ENCODE measurements at places on chromosomes 1 and 21.
A peak's percentile ranks its signal among the peaks of the same experiment; 100 is the strongest.

DNA sequence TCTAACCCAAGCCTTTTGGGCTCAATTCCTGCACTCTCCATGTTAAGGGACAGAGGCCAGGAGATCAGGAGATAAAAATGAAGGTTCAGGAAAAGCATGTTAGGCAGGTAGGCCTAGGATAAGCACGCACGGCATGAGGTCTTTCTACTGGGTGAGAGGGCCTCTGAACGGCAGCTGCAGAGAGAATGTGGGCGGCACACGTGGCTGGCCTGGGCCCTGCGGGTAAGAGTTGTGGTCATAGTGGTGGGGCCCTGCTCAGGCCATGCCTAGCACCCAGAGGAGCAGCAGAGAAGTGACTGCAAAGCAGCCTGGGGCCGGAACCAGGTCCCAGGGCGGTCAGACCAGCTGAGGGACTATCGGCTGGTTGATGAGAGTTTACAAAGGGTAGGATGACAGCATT is 7.5 kb upstream of the FOXO6 start:
- DNase-seq, result no peak

- DNase-seq, result no peak
These were observed 17.8 kb downstream of the SCAF4 start for GRCh38 chr21:31713973-31714740.

DNA sequence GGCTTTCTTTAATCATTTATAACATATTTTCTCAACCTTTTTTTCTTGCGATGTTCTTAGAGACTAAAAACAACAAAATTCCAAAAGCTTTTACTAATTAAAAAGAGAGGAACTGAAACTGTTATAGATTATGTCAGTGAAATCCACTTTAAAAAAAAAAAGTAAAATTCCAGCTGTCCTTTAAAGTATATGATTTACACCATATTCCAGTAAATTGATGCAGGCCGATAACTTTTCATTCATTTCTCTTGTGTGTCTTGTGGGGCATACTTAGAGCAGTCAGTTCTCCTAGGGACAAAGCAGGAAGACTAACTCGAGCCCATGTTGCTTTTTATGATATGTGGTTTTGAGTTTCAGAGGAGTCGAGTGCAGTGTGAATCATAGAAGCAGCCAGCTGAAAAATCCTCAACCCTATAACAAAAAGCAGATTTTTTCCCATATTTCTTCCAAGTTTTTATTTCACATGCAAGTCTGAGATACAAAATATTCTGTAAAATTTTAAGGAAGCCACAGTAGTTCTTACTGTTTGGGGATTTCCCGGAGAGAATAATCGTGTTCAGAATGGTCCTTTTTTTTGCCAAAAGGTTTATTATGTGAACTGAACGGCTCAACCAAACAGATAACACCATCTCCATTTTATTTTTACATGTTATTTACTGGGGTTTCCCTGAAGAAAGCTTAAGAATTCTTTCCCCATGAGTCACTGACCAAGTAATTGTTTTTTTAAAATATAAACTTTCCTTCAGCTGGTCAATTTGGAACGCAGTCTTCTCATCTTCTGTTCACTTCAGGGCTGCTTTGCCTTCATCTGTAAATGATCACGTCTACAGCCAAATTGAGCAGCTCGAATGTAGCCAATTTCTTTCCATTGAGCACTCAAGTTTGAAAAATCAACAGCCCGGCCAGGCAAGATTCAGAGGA is 77.0 kb upstream of the C1orf105 start:
- DNase-seq, result no peak

DNA sequence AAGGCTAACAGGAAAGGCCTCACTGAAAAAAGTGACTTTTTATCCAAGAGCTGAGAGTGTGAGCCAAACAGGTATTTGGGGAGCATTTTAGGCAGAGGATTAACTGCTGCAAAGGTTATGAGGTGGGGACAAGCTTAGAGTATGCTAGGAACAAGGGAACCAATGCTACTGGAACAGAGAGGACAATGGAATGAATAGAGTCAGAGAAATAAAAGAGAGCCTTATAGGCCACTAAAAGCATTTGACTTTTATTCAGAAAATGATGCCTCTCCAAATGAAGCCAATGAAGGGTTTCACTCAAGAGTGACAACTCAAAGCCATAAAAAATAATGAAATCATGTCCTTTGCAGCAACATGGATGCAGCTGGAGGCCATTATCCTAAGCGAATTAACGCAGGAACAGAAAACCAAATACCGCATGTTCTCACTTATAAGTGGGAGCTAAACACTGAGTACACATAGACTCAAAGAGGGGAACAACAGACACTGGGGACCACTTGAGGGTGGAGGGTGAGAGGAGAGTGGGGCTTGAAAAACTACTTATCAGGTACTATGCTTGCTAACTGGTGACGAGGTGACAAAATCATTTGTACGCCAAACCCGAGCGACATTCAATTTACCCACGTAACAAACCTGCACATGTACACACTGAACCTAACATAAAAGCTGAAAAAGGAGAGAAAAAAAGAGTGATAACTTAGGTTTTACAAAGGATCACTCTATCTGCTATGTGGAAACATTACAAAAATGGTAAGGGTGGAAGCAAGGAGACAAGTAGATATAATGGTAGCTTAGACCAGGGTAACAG is 11.1 kb downstream of the PTP4A2 start:
- DNase-seq, result peak; percentile 46

DNA sequence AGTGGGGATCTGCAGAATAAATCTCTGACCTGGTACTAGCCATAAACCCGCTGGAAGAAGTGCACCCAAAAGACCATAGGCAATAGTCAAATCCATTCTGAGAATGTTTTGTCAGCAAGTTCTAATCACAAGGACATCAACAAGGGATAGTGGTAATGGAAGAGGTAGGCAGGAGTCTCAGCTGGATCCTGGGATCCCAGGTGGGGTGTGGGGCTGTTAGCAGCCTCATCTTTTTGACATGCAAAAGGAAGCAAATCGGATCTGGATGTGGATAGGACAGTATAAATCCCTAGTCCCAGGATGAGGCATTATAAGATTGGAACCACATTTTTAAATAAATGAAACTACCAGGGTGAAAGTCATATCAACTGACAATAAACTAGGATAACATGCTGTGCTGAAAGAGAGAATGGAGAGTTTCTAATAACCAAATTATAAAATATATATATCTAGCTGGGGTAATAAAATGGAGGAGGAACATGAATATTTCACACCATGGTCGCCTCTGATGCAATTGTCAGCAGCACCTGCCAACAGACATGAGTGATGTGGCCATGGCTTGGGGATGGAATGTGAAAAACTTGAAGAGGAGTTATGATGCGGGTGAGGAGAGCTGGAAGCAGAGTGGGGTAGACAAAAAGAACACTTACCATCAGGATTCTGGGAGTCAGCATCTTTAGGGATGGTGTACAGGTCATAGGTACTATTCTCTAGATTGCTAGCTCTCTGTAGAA is 23.7 kb upstream of the PEX19 start:
- no peak for DNase-seq

- no peak for DNase-seq
These were observed 2.0 kb upstream of the NOS1AP start for GRCh38 chr1:162067466-162067865.

DNA sequence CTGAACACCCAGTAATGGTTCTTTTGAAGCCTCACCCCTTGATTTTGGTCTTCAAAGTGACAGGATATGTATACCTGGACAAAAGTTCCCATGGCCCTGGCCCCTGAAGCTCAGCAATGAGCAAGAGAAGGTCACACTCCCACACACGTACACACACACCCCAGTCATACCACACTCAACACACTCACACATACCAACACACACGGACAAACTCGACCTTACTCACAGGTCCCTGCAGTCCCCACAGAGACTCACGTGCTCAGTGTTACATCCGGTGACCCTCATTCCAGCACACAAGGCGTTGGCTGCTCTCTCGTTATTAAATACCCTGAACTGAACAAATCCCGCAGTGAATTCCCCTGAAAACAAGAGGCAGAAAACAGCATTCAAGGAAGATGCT is 5.9 kb downstream of the ITLN1 start:
- DNase-seq, result no peak

GRCh38 chr1:206540044-206540780 is 32.9 kb downstream of the RASSF5 start:
- peak; percentile 34 for DNase-seq

DNA sequence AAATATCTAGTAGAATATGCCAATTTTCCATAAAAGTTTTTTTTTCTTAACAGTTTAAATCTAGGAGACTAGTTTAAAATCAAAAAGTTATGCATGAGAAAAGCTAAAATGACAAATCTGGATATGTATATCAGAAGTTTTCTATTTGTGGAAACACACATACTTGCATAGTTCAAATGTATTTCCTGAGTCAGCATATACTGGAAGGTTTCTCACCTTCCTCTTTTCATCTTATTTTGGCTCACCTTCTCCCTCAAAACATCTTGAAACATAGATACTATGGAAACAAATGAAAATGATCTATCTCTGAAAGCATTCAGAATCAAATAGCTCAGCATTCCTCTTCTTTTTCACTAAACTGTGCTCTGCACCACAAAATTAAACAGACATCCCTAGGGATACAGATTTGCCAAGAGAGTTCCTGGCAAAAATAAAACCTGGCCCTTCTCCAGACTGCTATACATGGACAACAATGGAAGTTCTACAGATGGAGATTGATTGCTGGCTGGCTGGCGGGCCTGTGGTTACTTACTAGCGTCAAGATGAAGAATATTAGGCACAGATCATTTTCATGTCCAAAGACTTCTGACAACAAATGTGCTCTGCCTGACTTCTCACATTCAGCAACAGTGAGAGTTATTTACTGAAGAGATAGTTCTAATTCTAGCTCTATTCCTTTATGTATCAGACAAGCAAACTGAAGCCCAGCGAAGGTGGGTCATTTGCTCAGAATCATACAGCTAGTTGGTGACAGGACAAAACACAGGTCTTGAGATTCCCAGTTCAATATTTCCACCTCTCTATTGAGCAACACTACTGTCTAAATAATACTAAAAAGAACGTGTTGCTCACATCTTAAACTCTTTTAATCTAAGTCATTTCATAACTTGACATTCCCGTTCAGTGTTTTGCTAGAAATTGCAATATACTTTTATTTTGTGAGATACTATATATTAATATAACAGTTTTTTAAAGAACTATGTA is 26.6 kb downstream of the DIPK1A start:
- DNase-seq, result peak; percentile 59

DNA sequence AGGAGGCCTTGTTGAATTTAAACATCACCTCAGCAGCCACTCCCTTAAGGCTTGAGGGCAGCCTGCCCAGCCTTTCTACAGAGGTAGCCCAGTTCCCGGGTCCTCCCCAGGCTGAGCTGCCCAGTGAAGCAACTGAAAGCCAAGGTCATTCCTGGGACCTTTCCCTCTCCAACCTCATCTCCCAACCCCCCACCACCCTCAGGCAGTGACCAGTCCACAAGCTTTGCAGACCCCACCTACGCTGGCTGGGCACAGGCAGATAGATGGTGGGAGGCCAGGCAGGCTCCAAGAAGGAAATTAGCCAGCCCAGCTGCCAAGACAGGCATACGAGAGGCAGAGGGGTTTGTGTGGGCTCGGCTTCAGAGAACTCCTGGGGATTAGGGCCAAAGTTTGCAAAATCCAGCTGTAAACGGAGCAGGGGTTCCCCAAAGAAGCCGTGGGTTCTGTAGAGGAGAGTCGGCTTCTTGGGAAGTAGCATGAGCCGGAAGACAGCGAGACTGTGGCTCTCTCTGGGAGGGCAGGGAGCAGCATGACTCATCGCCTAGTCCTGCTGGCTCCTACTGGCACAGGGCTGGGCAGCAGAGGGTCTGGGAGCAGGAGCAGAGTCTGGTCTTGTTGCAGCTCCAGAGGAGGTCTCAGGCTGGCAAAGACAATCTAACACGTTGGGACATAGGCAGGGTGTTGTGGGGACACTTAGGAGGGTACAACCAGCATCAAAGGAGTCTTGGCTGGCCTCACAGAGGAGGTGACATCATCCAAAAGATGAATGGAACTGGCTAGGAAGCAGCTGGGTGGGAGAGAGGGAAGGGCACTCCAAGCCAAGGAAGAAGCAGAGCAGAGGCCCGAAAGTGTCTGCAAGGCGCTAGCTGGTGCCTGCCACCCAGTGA is 2.8 kb upstream of the ZC3H12A start:
- peak; percentile 79 for DNase-seq

DNA sequence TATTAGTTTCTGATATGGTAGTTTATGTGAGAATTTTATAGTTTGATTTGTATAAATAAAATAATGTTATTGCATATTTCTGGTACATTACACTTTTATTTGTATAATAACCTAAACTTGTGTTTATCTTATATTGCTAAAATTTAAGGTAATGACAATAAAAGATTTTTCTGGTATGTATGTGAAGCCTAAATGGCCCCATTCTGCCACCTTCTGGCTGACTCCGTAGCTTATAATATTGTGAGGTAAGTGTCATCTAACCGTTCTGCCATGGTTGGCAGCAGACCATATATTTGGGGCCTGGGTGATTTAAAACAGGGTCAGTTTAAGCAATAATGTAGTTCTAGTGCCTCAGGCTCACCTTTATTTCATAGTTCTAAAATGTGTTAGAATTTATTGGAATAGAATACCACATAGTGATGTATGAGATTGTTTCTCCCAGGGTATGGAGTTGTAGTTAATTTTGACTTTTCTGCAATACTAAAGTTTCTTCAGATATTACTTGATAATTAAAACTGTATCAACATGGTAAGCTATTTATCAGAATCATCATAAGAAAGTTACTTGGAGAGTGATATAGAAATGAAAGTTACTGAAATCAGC is 21.2 kb upstream of the PRKACB start:
- peak; percentile 67 for DNase-seq

GRCh38 chr1:19046972-19047731 is 90.7 kb upstream of the IFFO2 start:
- no peak for DNase-seq

GRCh38 chr1:201746156-201746555 is 82.8 kb upstream of the IPO9 start:
- no peak for DNase-seq

DNA sequence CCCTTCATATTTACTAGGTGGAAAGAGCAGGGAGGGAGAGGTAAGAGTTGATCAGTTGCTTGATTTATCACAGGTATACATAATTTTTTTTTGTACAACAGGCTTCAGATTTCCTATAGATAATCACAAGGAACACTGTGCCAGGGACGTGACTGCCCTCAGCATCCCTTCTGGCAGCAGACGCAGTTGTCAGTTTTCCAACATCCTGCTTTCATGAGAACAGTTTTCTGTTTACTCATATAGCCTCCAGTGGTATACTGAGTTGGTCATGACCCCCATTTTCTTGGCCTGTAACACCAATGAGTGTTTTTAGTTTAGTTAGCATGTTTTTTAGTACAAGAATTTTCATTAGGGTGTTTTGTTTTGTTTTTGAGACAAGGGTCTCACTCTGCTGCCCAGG is 37.9 kb upstream of the PTPRF start:
- DNase-seq, result no peak

GRCh38 chr1:6991266-6991665 is 206.0 kb downstream of the CAMTA1 start:
- no peak for DNase-seq

- DNase-seq, result no peak
These were observed 6.9 kb downstream of the TGFB2 start for GRCh38 chr1:218352075-218352438.

GRCh38 chr1:234683861-234684632 is 74.1 kb upstream of the IRF2BP2 start:
- DNase-seq, result no peak

Measured in midbrain (tissue), 1 donor.